Stimulated activated CD8-positive, alpha-beta memory T cell treated with anti-CD3 and anti-CD28 coated beads, Interleukin-2, amount 100 ng/mL, for 48 hours (primary cell): ENCODE measurements at places on chromosomes 1 and 21.

DNA sequence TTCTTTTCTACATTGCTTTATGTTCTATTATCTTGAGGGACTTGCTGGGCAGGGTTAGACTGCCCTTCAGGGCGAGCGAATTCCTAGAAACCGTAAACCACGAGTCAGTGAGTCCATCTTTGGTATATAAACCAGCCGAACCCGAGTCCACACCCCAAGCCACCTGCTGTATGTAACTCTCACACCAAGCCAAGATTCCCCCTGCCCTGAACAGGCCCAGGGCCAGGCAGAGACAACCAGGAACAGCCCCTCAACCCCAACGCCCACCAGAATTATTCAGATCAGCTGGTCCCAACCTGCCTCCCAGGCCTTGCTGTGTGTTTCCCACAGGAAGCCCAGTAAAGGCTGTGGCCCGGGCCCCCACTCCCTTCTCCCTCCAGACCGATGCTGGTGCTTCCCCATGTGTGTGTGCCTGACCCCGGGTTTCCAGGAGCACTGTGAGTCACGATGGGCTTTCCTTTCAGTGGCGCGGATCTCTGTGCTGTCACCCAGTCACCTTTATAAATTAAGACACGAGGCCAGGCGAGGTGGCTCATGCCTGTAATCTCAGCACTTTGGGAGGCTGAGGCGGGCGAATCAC is 17.1 kb downstream of the KIF17 start:
- no peak for DNase-seq

- no peak for DNase-seq
These were observed 36.7 kb upstream of the TARDBP start for GRCh38 chr1:10975567-10976326.

DNA sequence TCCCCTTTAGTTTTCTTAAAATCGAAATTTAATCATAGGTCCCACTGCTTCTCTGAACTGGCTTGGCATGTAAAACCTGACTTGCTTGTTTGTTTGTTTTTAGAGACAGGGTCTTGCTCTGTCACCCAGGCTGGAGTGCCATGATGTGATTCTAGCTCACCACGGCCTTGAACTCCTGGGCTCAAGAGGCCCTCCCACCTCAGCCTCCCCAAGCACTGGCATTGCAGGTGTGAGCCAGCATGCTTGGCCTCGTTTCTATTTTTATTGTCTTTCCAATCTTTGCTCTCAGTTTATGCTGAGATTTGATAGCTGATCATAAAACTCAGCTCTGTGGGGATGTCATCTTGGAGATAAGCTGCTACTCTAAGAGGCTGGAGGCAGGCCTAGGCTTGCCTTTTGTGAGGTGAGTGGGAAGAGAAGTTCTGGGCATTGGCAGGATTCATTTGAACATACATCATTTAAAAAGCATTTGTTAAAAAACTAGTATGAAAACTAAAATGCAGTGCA is 51.5 kb upstream of the GCLM start:
- no peak for DNase-seq

GRCh38 chr1:156160743-156161171 is 7.4 kb downstream of the SEMA4A start:
- peak; percentile 83 for DNase-seq

- no peak for DNase-seq
These were observed 155.0 kb downstream of the TNFSF18 start for GRCh38 chr1:172895761-172896160.

GRCh38 chr1:212515329-212515760 is 82.6 kb downstream of the NENF start:
- DNase-seq, result no peak
